ENCODE measurements at places on chromosomes 3 and 15.
A peak's percentile ranks its signal among the peaks of the same experiment; 100 is the strongest.

DNA sequence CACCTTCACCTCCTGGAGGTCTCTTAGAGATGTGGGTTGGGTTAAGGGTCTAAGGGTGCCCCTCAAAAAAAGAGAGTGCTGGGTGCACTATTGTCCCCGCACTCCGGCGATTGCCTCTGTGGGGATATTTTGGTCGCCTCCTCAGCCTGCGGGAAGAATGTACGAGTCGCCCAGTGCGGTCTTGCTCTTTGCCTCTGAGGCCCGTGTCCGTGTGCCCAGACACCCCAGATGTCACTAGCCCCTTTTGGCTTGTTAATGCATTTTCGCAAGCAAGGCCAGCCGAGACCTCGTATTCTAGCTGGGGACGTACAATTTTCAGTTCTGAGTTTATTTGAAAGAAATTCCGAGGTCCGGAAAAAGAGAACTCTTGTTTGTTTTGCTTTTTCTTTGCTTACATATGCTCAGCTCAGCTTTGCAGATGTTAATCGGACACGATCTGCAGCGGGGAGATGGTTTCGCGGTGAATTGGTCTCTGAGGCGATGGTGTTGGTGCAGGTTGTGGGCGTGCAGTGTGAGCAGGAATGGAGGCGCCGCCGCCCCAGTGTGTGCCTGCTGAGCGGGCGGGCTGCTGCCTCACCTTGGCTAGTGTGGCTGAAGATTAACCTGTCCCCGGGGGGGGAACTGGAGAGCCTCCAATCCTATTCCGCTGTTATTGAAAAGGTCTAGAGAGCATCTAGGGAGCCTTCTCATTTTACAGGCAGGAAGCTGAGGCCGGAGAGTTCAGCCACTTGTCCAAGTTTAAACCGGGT lies 1.4 kb downstream of the ST6GAL1 start:
- DNase-seq: peak; percentile 83
- no peaks in the 10 kb centered on the region for H3K27me3 ChIP-seq
- peaks cover 45% of the 10 kb centered on the region for H3K4me1 ChIP-seq
- peak overlapping the region; percentile 88 for H3K4me3 ChIP-seq
- H3K36me3 ChIP-seq: peaks cover 36% of the 10 kb centered on the region
- peak overlapping the region; percentile 97 for H3K27ac ChIP-seq

GRCh38 chr3:149808209-149808829 lies 4.7 kb upstream of the RNF13 start:
- H3K4me3 ChIP-seq: no peak overlapping the region
- peak; percentile 63 for DNase-seq
- H3K36me3 ChIP-seq: no peaks in the 10 kb centered on the region
- no peak overlapping the region for H3K27ac ChIP-seq
- peaks cover 3% of the 10 kb centered on the region for H3K27me3 ChIP-seq

- peaks cover 7% of the 10 kb centered on the region for H3K27me3 ChIP-seq
- H3K27ac ChIP-seq: no peak overlapping the region
- peaks cover 5% of the 10 kb centered on the region for H3K4me1 ChIP-seq
- H3K36me3 ChIP-seq: no peaks in the 10 kb centered on the region
- no peak for DNase-seq
- no peak overlapping the region for H3K4me3 ChIP-seq
These were observed 36.6 kb downstream of the ATP2B2 start for GRCh38 chr3:10468613-10469354.

DNA sequence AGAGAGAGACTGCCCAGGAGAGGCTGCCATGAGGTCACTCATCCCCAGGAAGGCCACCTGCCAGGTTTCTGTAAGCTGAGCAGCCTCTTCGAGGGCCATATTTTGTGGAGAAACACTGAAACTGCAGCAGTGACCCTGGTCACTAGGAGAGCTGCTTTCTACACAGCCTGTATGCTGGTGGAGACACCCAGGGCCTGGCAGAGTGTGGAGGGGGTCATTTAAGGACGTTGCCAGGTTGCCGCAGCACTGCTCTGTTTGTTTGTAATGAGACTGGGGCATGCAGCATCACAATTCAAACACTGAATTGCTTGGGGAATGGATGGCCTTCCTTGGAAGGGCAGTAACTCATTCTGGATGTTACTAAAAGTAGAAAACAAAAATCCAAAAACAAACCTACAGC lies 104.9 kb upstream of the TRIM42 start:
- H3K27me3 ChIP-seq: peaks cover 3% of the 10 kb centered on the region
- DNase-seq: no peak
- no peaks in the 10 kb centered on the region for H3K36me3 ChIP-seq
- no peaks in the 10 kb centered on the region for H3K4me1 ChIP-seq

All from activated CD4-positive, alpha-beta memory T cell treated with anti-CD3 and anti-CD28 coated beads for 36 hours (primary cell).